ENCODE measurements at places on chromosomes 1 and 21.

DNA sequence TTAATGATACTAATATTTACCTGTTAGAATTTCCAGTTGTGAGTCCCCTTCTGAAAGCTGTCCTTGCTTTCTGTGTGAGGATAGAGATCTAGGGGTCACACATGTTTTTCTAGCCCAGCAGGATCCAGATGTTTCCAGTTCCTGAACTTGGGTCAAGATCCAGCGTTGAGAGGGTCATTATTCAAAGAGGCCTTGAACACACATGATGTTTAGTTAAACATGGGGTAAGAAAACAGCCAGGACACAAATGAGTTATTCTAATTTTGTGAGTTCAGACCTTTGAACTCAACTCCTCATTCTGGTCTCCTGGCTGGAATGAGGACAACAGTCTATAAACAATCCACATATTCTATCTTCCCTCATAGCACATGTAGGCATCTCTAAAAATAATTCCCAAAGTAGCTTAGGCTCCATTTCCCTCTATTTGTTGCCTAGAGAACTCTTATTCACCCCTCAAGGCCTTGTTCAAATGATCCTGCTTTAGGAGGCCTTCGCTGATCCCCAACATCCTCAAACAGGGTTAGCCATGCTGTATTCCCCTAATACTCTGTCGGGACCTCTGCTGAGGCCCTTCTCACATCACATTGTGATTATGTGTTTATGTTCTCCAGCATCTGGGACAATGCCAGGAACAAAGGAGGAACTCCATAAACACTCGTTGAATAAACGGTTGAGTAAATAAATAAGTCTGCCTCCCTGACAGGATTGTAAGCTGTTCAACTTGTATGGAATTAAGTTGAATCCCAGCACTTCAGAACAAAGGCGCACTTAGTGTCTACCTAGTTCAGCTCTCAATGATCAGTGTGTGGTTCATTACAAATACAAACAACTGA is 15.0 kb upstream of the KCNN3 start:
- DNase-seq: peak; percentile 90

DNA sequence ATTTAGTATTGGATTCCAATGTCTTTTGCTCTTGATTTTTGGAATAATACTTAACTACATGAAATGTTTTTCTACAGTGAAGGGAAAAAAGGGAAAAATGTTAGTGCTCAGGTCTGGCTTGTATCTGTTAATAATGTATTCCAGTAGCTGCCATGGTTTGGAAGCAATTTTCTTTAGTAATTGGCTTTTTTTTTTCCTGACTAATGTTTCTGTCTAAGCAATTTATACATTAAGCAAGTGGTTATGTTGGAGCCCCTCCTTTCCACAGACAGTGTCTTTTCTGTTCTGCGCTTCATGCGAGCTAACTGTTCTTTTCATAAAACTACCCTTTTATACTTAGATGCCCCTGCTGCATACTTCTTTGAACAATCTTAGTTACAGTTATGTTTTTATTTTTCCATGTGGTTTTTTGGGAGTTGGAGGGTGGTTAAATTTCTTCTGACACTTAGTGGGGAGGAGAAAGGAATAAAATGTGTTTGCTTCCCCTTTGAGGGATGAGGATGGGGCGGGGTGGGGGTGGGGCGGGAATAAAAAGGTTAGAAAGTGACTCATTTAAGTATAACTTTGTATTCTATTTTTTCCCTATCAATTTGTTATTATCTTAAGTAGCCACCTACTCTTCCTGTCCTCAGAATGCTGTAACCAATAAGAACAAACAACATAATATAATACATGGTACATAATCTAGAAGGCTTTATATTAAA is 83.1 kb downstream of the CLIC4 start:
- DNase-seq: no peak

DNA sequence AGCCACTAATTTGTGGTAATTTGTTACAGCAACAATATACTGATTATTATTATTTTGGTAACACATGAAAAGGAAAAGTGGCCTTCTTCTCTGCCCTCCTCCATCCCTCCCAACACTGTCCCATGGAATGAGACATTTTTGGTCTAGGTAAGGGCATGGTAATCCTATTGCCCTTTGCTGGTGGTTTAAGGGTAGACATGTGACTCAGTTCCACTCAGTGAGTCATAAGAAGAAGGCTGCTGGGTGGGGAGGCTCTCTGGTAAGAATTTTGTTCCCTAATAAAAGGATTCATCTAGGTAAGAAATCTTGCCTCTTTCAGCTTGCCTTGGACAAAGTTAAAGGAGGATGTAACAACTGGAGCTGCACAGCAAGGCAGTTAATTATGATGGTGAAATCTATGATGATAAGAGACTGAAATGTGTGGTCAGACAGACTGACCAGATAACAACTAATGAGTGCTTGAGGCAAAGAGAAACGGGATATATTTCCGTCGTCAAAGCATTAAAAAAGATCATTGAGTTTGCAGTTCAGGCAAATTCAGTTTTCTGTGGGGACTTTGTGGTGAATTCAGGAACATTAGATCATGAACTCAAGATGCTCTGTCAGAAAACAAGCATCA is 232.0 kb upstream of the KCNK2 start:
- no peak for DNase-seq

DNA sequence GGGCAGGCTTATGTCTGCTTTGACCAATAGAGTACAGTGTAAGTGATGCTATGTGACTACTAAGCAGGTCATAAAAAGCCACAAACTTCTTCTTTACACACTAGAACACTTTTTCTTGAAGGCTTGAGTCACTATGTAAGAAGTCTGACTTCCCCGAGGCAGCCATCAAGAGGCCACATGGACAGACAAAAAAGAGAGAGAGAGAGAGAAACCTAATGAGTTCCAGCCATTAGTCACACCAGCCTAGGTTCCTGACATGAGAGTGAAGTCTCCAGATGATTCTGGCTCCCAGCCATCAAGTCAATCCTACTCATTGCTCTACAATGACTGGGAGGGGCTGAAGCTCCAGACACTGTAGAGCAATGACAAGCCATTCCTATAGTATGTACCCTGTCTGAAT is 101.4 kb downstream of the LHX9 start:
- no peak for DNase-seq

DNA sequence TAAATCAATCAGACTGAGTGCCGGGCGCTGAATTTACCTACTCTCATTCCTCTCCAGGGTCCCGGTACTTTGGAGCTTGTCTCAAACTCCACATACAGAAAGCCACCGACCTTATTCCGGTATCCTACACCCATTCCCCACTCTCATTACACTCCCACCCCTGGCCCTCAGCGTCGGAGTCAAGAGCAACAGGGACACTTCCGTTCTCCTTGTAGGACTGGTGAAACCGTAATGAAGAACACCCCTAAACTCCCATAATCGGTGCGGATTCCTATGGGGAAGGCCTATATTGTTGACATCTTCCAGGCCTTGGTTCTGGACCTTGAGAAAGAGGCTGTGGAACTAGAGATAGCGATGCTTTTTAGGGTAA is 798 bp downstream of the ZBED6 start:
- peak; percentile 36 for DNase-seq

Measured in NCI-H345 (cell line).